ENCODE measurements at places on chromosomes 6 and 20.

DNA sequence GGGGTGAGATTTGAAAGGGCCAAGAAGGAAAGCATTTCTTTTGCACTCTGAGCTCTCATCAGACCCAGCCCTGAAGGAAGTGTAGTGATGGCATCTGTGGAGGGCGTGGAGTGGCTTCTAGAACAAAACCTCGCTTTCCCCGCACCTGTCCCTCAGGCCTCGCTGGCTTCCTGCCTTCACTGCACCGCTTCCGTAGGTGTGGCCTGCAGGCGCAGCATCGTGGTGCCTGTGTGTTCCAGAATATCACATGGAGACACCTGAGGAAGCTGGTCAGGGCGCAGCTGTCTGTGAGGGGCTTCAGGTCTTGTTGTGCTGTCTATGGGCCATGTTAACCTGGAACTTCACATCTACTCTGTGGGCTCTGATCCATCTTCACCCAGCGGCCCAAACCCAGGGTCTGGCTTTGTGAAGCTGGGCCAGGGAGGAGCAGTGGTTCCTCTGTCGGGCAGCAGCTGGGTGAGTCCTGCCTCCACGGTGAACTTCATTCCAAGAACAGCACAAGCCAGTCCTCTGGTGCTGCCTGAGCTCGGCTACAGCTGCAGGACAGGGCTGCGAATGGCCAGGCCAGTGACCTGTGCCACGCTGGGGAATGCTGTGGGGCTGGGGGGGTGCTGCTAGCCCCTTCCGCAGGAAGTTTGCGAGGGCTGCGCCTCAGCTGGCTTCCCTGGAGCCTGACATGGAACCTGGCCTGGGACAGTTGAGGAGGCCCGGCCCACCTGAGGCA is 40.9 kb downstream of the DSTN start:
- DNase-seq: no peak

DNA sequence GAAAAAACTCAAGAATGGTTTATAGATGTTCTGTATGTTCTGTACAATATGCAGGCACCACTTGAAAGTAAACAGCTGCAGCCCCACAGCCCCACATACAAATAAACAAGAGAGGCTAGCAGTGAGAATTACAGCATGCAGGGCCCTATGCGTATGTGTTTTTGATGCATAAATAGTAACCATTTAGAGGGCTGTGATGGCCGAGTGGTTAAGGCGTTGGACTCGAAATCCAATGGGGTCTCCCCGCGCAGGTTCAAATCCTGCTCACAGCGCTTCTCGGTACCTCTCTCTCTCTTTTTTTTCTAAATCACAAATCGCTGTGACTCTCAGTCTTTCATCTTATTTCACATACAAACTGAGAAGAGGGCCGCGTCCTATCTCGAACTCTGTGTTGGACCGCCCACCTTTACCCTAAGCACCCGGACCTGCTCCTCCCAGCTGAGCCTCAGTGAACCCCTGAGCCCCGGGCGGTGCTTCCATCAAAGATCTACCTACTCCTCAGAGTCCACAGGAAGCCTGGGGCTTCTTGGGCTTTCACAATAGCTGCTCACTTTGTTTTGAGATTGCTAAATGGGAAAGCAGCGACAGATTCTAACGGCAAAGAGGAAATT is 37.7 kb upstream of the PRSS16 start:
- DNase-seq: no peak

GRCh38 chr20:61451009-61451408 is 198.9 kb downstream of the CDH4 start:
- DNase-seq: no peak

GRCh38 chr6:151402228-151402627 is 10.9 kb upstream of the ZBTB2 start:
- DNase-seq: no peak
